CD8-positive, alpha-beta memory T cell (primary cell): ENCODE measurements at places on chromosomes 11 and 22.

DNA sequence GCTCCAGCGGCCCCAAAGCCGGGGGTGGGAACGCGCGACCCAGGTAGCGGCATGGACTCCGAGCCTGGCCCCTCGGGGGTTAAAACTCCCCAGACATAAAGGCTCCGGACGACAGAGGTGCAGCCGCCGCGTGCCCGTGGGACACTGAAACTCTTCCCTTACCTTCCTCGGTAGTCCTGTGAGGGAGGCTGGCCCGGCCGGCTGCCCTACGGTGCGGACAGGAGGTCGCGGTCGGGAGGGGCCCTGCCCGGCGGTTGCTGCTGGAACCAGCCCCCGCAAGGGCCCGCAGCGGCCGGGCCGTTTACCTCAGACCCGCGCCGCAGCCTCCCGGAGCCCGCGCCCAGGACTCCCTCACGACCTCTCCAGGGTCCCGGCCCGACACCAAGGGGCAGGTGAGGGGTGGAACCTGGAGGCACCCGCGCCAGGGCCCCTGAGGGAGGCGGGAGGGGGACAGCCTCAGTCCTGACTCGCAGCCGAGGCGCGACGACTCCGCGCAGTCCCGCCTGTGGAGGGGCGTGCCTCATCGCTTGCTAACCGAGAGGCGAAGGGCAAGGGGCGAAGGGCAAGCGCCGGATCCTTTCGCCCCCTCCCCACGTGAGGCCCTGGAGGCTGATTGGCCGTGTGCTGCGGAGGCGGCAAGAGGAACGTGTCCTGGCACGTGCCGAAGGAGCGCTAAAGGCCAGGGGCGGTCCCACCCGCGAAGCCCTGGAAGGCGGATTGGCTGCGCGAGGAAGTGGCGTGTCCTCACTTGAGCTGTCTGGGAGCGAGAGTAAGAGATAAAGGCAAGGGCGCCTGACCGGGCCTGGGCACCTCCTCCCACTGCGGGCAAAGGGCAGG is at the start of gene UPB1:
Gene UPB1, plus strand, starts transcription at position 805 of the 837 bp plus-strand sequence. CDS start 72 bp downstream, outside the sequence.
- DNase-seq, result no peak
- H3K4me1 ChIP-seq, result peaks cover 4% of the 10 kb centered on the region
- H3K4me3 ChIP-seq, result no peak within 1 kb of the TSS

DNA sequence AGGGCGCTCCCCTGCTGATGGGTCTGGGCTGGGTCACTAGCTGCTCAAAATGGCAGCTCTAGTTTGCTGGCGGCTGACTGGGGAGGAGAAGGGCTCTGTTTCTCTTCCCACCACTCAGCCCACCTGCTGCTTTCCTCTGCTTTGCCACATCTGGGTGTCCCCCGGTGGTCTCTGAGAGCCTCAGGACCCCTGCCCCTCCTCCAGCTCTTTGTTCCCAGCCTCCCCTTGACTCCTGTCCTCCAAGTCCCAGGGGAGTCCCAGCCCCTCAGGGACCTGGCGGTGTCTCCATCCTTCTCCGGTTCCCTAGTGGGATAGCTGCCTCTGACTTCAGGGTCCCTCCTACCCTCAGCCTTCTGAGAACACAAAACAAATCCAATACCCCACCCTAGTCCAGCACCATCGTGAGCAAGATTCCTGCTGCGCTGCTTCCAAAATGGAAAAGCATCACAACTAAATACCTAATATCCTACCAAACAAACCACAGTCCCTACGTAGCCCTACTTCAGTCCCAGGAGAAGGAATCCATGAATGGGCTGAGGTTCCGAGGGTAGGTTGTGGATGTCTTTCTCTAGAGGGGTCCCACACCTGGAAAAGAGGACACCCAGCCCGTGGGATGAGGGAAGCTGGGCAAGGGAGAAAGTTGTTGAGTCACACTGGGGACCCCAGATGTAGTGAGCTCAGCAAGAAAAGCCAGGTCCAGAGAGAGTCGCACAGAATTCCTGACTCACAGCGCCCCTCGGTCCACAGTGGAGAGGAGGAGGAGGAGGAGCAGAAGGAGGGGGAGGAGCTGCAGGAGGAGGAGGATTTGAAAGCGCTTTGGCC is 45.0 kb upstream of the NNMT start:
- no peaks in the 10 kb centered on the region for H3K27me3 ChIP-seq
- DNase-seq, result no peak
- no peak overlapping the region for H3K4me3 ChIP-seq
- no peaks in the 10 kb centered on the region for H3K4me1 ChIP-seq
- no peak overlapping the region for H3K27ac ChIP-seq

DNA sequence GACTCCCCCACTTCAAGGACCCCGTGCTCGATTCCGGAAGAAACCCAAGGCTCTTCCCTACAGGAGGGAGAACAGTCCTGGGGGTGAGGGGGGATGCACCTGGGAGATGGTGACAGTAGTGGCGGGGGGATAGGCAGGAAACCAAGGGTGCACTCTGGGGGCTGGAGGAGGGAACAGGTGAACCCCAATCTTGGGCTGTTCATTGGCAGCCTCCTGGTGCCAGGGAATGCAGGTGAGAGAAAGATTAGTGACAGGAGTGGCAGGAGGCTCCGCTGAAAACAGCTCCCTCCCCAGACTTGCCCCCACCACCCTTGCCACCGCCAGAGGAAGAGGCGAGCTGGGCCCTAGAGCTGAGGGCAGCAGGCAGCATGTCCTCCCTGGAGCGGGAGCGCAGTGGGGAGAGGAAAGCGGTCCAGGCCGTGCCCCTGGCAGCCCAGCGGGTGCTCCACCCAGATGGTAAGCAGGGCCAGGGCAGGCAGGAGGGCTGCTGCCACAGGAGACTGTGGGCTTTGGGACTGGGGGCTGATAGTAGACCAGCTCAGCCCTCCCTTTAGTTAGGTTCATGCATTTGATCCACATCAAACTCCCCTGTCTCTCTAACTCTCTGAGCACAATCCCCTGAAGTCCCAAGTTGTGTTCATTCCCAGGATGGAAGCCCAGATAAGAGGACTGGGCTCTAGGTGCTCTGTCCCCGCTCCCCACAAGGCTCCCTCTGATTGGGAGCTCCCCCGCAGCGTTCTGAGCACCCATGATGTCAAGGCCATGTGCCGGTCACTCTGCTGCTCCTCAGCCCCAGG is 14.5 kb downstream of the ROBO3 start:
- no peak overlapping the region for H3K4me3 ChIP-seq
- peaks cover 3% of the 10 kb centered on the region for H3K27me3 ChIP-seq
- H3K36me3 ChIP-seq, result no peaks in the 10 kb centered on the region
- H3K4me1 ChIP-seq, result peaks cover 16% of the 10 kb centered on the region
- H3K27ac ChIP-seq, result no peak overlapping the region
- no peak for DNase-seq

DNA sequence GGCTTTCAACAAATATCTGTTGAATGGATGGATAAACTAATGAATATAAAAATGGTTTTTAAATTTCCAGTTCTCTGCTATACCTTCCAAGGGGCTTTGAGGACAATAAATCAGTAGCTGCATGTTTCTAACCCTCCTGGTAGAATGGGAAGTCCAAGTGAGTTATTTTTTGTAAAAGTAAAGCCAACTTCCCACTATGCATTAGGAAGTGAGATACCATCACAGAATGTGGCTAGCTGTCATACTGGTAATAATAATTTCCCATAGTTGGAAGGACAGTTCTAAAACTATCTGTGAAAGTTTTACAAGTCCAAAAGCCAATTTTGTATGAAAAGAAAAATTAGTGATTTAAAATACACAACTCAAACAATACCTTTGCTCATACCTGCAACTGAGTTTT is 50.0 kb downstream of the TMEM123 start:
- H3K36me3 ChIP-seq, result peaks cover 21% of the 10 kb centered on the region
- no peak overlapping the region for H3K4me3 ChIP-seq
- H3K27ac ChIP-seq, result no peak overlapping the region

- no peak overlapping the region for H3K4me3 ChIP-seq
- no peaks in the 10 kb centered on the region for H3K36me3 ChIP-seq
- H3K4me1 ChIP-seq, result no peaks in the 10 kb centered on the region
- no peak for DNase-seq
- no peak overlapping the region for H3K27ac ChIP-seq
- H3K27me3 ChIP-seq, result no peaks in the 10 kb centered on the region
These were observed 167.6 kb downstream of the WT1 start for GRCh38 chr11:32267679-32268187.

- peaks cover 24% of the 10 kb centered on the region for H3K4me1 ChIP-seq
- no peak for DNase-seq
- H3K36me3 ChIP-seq, result no peaks in the 10 kb centered on the region
- no peaks in the 10 kb centered on the region for H3K27me3 ChIP-seq
- H3K4me3 ChIP-seq, result no peak overlapping the region
These were observed 12.5 kb downstream of the ATXN10 start for GRCh38 chr22:45684169-45684568.

- no peak overlapping the region for H3K4me3 ChIP-seq
- no peak overlapping the region for H3K27ac ChIP-seq
- H3K4me1 ChIP-seq, result no peaks in the 10 kb centered on the region
- no peaks in the 10 kb centered on the region for H3K36me3 ChIP-seq
These were observed 66.8 kb downstream of the FEZ1 start for GRCh38 chr11:125429174-125429707.
